ENCODE measurements at places on chromosomes 16 and 17. TPM values are rescaled to one million over a fixed set of nuclear protein-coding genes. Genes with fewer than 3 reads are reported as not detected.

Gene PRAC1
- total RNA-seq = 9.6 TPM

DNA sequence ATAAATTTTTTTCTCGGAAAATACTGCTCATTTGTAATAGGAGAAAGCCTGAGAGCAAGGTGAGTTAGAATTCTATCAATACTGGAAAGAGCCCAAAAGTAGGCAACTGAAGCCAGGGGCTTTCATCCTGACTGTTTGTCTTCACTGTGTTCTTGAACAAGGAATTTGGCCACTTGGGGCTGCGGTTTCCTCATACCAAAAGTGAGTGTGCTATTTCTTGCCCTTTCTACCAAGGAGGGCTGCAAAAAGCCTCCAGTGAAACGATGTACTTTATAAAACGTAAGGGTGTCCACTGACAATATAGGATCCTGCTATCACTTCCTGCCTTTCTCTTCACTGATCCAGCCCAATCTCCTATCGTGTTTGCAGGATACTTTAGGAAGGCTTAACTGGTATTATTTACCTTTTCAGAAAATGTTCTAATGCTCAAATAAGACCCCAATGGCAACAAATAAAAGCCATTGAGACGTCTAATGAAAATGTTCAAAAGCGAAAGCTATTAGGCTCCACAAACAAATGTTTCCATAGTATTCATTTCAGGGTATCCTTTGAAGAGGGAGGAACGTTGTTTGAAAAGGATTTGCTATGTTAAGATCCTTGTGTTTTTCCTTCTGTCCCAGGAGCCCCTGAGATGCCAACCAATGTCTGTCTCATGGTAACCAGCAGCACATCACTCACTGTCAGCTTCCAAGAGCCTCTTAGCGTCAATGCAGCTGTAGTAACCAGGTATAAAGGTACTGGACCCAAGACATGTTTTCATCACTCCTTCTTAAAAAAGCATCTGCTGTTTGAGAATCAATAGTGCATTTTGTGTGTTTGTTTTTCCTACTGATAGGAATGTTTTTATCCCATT is 219.3 kb upstream of the NOG start:
- no peak for DNase-seq
- H3K4me3 ChIP-seq = no peak overlapping the region
- H3K27me3 ChIP-seq = no peaks in the 10 kb centered on the region

- no peak overlapping the region for H3K4me3 ChIP-seq
- H3K36me3 ChIP-seq = no peaks in the 10 kb centered on the region
- H3K4me1 ChIP-seq = peaks cover 3% of the 10 kb centered on the region
- no peak for DNase-seq
These were observed 3.3 kb upstream of the PRSS33 start for GRCh38 chr16:2790631-2791030.

GRCh38 chr17:7478276-7479212 is 887 bp downstream of the ZBTB4 start:
- H3K4me1 ChIP-seq = peaks cover 79% of the 10 kb centered on the region
- DNase-seq = no peak
- H3K4me3 ChIP-seq = peak overlapping the region; percentile 89

DNA sequence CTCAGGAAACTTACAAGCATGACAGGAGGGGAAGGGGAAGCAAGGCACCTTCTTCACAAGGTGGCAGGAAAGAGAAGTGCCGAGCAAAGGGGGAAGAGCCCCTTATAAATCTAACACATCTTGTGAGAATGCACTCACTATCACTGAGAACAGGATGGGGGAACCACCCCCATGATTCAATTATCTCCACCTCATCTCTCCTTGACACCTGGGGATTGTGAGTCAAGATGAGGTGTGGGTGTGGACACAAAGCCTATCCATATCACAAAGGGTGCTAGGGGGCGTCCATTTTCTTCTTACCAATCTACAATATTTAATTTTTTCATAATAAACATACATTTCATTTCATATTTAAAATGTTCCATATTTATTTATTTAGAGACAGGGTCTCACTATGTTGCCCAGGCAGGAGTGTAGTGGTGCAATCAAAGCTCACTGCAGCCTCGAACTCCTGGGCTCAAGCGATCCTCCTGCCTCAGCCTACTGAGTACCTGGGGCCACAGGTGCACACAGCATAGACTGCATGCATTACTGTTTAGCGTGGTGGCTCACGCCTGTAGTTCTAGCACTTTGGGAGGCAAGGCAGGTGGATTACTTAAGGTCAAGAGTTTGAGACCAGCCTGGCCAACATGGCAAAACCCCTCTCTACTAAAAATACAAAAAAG is 26.5 kb upstream of the FAAP100 start:
- H3K4me1 ChIP-seq = peaks cover 25% of the 10 kb centered on the region
- no peak overlapping the region for H3K27ac ChIP-seq
- no peak overlapping the region for H3K4me3 ChIP-seq
- DNase-seq = no peak
- no peaks in the 10 kb centered on the region for H3K27me3 ChIP-seq

All from vagina (tissue), 2 donors.